ENCODE measurements at places on chromosomes 2 and 18.
A peak's percentile ranks its signal among the peaks of the same experiment; 100 is the strongest.

- H3K27ac ChIP-seq = no peak overlapping the region
- no peaks in the 10 kb centered on the region for H3K36me3 ChIP-seq
- H3K4me1 ChIP-seq = peaks cover 10% of the 10 kb centered on the region
- no peak overlapping the region for H3K4me3 ChIP-seq
Observed at GRCh38 chr18:77218642-77219041, 31.0 kb upstream of the GALR1 start.

DNA sequence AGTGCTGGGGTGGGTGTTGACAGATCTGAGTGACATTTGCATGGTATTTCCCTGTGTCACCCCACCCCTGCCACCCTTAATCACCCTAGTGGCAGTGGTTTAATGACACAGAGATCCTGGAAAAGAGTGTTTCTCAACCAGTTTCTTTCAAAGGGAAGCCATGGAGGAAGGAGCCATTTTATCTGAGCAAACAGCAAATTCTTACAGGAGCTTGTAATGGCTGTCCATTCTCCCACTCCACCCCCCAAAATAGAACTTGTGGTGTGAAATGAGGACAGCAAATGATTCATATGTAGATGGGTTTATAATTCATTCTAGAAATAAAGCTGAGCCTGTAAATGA is 51.5 kb downstream of the CDC42EP3 start:
- H3K36me3 ChIP-seq = no peaks in the 10 kb centered on the region
- H3K4me1 ChIP-seq = peaks cover 55% of the 10 kb centered on the region
- H3K27ac ChIP-seq = no peak overlapping the region
- no peak for DNase-seq
- no peaks in the 10 kb centered on the region for H3K27me3 ChIP-seq

DNA sequence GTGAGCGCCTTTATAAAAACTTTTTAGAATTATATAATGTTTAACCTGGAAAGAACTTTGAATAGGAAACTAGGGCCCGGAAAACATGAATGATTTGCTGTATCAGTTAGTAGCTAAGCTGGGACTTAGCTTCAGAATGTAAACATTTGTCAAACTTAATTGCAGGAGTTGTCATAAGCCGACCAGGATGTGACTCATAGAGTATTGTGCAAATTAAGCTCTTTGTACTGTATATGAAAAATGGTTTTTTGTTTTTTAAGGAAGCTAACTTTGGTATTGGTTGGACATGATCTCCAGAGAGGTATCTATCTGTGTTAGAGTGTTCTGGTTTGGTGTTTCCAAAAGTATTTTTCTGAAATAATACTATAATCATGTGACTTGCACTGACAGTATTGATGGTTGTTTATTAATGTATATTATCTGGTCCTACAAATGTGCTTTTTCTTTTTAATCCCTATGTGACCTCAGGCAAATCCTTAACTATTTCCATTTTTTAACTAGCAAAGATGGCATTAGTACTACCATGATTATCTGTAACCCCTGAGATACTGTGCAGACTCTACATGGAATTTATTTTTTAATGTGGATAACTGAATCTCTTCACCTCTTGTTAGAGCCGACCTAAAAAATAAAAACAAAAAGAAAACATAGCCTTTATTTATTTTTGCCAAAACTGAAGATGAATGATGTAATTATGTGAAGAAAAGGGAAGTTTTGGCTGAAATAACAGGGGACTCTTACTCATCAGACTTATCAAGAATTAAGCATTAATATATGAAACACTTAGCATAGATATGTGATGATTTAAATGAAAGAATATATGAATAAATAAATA is 11.7 kb downstream of the YIPF4 start:
- DNase-seq = no peak
- H3K4me3 ChIP-seq = no peak overlapping the region
- peaks cover 33% of the 10 kb centered on the region for H3K4me1 ChIP-seq
- no peaks in the 10 kb centered on the region for H3K27me3 ChIP-seq
- H3K27ac ChIP-seq = peak overlapping the region; percentile 32

DNA sequence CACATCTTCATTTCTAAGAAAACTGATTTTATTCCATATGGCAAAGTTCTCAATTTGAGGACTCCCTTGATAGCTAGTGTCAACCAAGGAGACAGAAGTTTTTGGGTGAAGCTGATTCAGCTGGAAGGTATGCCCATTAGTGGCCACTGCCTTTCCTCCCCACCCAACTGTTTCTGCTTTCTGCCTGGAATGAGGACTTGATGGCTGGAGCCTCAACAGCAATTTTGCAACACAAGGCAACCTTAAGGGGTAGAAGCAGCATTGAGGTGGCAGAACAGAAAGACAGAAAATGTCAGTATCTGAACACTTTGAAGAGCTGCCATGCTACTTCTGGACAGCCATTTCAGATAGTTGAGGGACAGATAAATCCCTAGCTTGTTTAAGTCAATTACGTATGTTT is 47.0 kb downstream of the INHBB start:
- DNase-seq = no peak
- H3K27ac ChIP-seq = no peak overlapping the region
- no peaks in the 10 kb centered on the region for H3K36me3 ChIP-seq
- H3K4me1 ChIP-seq = no peaks in the 10 kb centered on the region
- H3K4me3 ChIP-seq = no peak overlapping the region

Data from activated naive CD4-positive, alpha-beta T cell treated with anti-CD3 and anti-CD28 coated beads for 36 hours (primary cell).